ENCODE measurements at places on chromosomes 6 and 20.

- DNase-seq: no peak
These were observed 58.3 kb downstream of the CARMIL1 start for GRCh38 chr6:25337431-25337830.

DNA sequence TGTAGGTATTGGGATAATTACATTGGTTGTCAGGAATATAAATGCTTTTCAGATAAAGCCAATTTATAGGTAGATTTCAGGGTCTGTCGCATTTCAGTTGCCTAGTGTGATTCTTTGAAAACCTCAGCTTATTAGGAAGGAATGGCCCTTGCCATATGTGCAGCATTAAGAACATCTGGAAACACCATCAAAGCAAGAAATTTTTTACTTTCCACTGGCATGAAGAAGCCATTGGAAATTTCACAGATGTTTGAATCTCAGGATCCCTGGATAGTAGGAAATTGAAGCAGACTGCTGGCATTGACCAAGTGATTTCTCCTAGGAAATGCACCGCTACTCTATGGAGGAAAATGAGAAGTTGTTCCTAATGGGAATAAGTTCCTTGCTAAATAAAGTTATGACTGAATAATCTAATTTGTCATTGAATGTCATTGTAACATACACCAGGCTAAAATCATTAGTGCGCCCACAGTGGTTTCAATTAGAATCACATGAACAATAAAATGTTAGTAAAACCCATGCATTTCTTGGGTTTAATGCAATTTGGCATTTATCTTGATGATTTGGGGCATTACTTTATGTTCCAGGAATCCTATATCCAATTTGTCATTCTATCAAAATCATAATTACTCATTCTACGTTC lies 950.1 kb downstream of the EPHA7 start:
- DNase-seq: no peak

- DNase-seq: no peak
These were observed 68.6 kb downstream of the PHF20 start for GRCh38 chr20:35840421-35840820.

DNA sequence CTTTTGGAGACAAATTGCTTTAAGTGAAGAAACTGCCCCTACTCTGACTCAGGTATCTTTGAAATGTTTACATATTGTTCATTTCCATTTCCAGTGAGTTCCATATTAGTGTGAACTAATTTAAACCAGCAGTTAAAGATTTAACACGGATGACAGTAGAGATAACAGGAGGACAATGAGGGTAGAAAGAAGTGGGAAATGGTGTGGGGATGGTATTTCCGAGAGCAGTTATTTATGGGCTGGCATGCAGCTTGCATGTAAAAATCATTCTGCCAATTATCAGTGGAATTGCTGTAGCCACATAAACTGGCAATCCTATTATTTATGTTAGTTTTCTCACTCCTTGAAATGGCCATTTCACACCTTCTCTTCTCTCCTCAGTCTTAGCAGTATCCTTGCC lies 8.6 kb upstream of the ADGRF5 start:
- DNase-seq: no peak

DNA sequence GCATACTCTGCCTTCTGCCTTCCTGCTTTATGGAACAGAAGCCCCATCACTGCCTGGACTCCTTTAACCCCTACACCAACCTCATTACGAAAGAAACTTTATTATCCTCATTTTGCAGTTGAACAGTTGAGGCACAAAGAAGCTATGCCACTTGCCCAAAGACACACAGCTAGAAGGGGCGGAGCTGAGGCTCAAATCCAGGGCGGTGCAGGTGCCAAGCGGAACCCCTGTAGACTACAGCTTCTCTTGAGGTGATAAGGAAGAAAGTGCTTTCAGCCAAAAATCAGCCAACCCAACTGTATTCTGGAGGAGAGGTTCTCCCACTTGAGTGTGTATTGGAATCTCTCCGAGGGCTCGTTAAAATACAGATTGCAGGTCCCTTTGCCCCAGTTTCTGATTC lies 90.5 kb downstream of the PRND start:
- DNase-seq: no peak

DNA sequence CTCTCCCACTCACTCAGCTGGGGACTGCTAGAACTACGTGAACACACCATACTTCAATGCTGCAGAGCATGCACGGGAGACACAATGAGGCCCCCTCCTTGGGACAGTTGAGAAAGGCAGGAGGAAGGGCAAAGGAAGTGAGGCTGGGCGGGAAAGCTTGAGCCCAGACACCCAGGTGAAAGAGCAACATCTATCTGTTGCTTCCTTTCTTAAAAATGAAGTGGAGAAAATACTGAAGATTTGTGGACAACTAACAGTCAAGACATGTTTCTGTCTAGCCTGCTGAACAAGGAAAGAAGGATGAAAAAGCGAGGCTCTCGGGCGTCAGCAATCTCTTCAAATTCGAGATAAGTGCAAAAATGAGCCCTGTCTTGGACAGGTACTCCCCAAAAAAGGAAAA lies 3.0 kb upstream of the NNAT start:
- DNase-seq: no peak

- DNase-seq: no peak
These were observed 4.1 kb upstream of the TPD52L1 start for GRCh38 chr6:125149256-125150144.

- no peak for DNase-seq
These were observed 62.8 kb downstream of the IRF4 start for GRCh38 chr6:454148-454991.

DNA sequence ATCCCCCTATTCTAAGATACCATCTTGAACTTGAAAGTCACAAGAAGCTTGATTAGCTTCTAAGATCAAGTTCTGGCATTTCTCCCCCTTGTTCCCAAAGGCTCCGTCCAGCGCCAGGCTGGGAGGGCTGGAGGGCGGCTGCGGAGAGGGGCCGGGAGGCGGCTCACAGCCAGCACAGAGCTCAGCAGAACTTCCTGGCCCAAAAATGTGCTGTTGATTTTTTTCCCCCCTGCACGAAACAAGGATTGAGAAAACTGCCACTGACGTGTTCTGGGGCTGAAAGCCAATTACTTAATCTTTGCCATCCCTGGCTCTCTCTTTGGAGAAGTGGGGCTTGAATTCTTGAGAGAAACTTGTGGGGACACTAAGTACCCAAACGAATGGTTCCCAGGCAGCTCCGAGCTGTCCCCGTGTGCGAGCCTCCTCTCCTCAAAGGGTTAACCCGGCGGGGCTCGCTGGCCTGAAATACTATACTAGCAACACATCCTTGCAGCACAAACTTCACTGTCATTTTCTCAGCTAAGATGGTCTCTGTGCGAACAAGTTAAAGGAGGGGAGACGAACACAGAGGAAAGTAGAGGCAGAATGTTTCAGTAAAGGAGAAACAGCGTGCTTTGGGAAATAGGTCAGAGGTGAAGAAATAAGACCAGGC lies 452 bp downstream of the TRAF3IP2 start:
- DNase-seq: peak; percentile 81

DNA sequence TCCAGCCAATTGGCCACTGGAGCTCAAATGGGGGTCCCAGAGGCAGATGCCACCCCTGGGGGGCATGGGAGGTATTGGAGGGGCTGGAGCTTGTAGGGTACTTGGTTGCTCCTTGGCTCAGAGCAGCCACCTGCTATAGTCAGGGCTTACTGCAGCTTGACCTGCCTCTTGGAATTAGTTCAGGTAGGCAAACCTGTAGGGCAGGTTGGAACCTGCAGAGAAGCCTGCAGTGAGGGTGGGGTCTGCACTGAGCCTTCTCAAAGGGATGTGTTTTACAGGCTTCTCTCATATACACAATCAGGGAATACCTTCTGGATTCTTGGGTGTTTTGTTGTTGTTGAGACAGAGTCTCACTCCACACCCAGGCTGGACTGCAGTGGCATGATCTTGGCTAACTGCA lies 94.2 kb upstream of the MYL9 start:
- DNase-seq: no peak

DNA sequence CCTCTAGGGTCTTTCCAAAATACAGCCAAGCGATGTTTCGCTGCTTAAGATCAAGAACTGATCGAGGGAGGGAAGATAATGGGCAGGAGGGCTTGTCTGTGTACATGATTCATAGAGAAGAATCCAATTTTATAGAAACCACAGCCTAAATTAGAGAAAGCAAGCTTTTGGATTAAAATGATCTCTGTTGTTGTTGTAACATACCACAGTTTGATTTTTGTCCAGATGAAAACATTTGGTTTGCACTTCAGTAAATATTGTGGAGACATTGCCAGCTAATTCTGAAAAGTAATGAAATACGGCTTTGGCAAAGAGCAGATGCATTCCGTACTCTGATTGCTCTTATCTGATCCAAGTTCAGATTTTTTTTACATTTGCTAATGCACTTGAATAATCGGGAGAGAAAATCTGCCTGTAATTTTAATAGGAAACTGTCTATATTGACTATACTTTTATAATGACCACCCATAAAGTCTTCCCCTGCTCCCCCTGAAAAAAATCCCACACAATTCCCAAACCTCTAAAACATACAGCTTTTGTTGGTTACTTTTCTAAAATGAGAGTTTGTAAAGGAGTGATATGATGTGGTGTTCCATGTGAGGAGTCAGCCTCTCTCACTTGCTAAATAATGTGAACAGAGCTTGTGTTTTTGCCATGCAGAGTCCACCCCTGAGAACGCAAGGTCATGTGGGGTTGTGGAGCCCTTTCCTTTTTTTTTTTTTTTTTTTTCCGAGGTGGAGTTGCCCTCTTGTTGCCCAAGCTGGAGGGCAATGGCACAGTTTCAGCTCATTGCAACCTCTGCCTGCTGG lies 199.9 kb downstream of the DTNBP1 start:
- no peak for DNase-seq

- DNase-seq: no peak
These were observed 3.0 kb downstream of the FLRT3 start for GRCh38 chr20:14334306-14334930.

DNA sequence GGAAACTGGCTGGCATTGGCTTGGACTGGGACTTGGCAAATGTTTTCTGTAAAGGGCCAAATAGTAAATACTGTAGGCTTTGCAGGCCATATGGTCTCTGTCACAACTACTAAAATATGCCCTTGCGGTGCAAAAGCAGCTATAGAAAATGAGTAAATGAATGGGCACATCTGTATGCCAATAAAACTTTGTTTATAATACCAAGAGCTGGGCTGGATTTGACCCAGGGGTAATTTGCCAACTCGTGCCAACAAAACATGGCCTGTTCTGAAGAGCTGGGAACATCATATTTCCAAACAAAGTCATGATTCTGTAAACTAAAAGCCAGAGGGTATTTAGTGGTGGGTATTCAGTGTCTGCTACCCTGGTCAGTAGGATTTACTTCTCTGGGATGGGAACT lies 320.1 kb upstream of the SOX4 start:
- DNase-seq: no peak

DNA sequence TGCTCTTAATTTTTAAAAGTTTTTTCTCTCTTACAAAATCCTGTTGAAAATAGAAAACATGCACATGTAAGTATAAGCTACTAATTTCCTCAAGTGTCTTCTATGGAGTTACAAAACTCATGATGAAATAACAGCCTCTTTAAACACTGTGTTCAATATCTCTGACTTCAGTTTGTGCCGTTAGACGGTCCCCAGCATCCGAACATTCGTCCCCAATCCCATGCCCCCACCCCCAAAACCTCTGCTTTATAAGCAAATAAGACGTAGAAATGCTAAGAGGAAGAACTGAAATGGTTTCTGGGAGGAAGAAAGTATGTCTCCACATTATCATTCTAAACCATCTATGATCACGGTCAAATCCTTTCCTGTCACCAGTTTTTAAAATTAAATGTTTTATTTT lies 31.7 kb upstream of the MYB start:
- no peak for DNase-seq

DNA sequence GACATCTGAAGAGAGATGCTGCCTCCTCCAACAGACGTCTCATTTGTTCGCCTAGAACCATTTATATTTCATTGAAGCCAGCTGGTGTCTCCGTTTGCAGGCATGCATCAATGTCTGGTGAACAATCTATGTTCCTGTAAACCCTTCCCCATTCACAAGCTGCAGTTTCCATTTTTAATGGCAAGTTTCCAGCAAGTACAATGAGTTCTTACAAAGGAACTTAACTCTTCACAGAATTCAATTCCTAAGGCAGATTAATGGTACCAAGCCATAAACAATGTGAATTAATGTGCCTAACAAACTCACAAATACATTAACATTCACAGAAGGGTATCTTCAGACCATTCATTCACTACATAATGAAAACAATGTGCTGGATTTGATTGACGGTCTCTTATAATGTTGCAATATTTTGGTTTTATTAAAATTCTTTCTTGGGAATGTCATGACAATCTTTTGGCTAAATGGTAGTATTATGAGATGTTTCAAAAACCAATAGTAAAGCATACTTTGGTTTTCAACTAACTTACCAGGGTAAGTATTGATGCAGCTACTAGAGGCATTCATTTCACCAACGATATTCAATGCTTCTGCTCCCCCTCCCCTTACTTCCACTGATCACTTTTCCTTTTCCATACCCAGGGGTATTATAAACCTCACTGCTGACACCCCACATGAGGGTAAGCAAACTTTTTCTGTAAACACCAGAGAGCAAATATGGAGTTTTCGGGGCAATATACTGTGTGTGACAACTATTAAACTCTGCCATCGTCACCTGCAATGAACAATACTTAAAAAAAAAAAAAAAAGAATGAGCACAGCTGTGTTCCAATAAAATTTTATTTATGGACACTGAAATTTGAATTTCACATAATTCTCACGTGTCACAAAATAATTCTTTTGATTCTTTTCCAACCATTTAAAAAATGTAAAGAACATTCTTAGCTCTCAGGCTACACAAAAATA lies 4.2 kb downstream of the AKIRIN2 start:
- DNase-seq: no peak

- peak; percentile 47 for DNase-seq
These were observed 8.8 kb upstream of the C20orf144 start for GRCh38 chr20:33653218-33653899.

GRCh38 chr20:50558483-50558925 lies 48.3 kb downstream of the PTPN1 start:
- DNase-seq: no peak

DNA sequence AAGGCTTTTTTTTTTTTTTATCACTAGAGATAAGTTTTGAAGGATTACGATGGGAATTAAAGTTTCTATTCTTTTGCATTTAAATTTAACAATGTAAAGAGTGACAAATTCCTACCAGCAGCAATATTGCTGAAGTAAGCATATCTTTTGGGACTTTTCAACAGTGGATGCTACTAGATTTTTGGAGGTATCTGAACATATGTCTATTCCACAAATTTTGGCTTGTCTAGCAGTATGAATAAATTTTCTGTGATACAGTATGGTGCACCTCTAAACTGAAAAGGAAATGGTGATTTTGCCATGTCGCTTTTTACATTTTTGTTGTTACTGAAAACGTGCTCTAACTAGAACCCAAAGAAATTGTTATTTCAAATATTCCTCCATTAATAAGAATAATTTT lies 368.3 kb upstream of the MANEA start:
- DNase-seq: no peak

GRCh38 chr20:35135867-35136586 lies 11.1 kb downstream of the EDEM2 start:
- peak; percentile 36 for DNase-seq

DNA sequence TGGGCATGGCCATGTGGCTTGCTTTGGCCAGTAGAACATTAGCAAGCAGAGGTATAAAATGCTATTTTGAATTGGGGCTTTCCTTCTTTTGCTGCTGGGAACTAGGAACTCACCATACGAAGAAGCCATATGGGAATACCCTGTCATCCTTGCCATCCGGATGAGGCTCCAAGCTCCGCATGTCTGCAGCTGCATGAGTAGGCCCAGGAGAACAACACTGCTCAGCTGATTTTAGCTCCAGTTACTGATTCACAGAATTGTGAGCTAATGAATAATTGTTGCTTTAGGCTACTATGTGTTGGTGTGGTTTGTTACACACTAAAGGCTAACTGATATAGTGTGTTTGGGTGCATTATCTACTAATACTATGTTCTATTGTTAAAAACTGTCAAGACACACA lies 2.7 kb upstream of the PLCB4 start:
- no peak for DNase-seq

- DNase-seq: peak; percentile 69
These were observed 237.5 kb downstream of the CD83 start for GRCh38 chr6:14354919-14355572.

Data from left ventricle myocardium inferior (tissue), 1 donor.